ENCODE measurements at places on chromosomes 13 and 19.
A peak's percentile ranks its signal among the peaks of the same experiment; 100 is the strongest.

- DNase-seq: no peak
These were observed 31.4 kb downstream of the SCGB2B2 start for GRCh38 chr19:34645551-34645950.

GRCh38 chr19:35140207-35140961 lies 1.8 kb downstream of the FXYD1 start:
- no peak for DNase-seq

DNA sequence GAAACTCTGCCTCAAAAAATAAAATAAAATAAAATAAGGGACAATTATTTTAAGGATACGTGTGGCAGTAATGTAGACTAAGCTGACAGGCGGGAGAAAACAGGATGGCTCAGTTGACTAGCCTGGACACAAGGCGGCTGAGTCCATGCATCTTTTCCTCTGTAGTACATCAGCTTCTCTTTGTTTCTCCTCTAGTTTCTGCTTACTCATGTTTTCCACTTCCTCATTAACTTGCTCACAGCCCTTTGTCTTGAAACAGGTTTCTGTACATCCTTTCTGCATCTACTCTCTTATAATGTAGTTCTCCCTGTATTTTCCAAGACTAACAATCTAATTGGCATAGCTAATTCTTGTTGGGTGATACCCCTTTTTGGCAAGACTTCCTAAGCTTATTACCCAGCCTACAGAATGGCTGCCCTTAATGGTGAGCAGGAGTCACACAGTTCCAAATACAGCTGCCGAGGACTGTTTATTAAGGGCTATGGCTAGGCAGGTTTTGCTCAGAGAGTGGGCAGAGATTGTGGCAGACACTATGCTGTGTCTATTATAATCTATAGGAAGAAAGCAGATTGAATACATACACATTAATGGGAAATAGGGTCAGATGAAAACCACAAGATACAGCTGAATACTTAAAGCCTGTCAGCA lies 58.7 kb upstream of the KLF5 start:
- no peak for DNase-seq

- no peak for DNase-seq
These were observed 257.2 kb downstream of the DIAPH3 start for GRCh38 chr13:59906413-59907049.

- peak; percentile 9 for DNase-seq
These were observed 251.3 kb upstream of the ATXN8OS start for GRCh38 chr13:69856331-69856730.

DNA sequence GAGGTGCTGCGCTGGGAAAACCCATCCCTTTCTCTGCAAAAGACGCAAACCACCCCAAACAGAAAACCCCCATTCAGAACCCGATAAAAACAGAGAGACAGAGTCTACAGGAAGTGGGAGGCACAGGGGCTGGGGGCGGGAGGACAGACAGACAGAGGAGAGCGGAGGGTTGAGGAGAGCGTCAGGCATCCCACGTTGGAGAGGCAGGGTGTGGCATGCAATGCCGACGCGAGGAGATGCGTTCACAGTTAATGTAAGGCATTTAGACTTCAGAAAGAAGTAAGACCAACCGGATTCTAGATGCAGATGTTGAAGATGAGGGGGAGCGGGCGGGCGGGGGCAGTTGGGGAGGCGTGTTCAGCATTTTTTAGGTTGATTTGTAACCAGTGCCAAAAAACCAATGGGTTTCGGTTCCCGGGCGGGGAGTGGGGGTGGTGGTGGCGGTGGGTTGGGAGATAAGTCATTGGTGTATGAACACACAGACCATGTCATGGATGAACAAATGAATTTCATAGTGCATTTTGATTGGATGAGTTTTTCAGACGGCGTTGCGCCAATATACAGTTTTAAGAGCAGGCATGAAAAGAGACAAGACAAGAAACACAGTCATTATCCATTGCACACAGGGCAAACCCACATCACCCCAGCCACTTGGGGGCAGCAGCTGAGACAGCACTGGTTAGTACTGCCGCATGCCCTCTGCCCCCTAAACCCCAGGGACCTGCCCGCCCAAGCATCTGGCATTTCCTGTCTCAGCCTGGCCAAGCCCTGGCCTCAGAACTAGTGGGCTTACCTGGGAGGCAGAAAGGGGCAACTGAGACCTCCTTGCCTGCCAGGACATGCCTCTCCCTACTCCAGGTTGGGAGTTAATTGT lies 91.3 kb downstream of the IER2 start:
- DNase-seq: no peak

DNA sequence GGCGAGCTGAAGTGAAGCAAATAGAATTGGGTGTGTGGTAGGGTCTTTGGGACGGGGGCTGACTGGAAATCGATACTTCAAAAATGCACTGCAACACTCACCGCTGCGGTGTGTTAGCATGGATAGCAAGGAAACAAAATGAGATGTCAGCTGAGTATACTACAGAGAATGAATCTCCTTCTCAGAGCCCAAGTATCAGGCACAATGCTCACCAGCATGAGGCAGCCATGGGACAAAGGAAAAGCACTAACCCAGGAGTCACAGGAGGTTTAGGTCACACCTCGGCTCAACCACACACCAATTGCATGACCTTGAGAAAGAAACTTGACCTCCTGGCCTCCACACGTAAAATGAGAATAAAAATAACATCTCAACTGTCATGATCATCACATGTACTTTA lies 74.0 kb downstream of the FAM216B start:
- DNase-seq: no peak

GRCh38 chr13:83716121-83716520 lies 166.2 kb downstream of the SLITRK1 start:
- DNase-seq: no peak

- no peak for DNase-seq
These were observed 61.0 kb downstream of the STK24 start for GRCh38 chr13:98515818-98516465.

Measured in H1 (cell line).